Thoracic aorta (tissue), 2 donors: ENCODE measurements at places on chromosomes 2 and 18.

GRCh38 chr2:229022652-229023051, 248.4 kb downstream of the PID1 start:
- no peak for DNase-seq

GRCh38 chr2:190177249-190178040, 114.9 kb upstream of the MSTN start:
- no peak for DNase-seq

- no peak for DNase-seq
Observed at GRCh38 chr2:20048488-20049448, 2.7 kb downstream of the LAPTM4A start.

GRCh38 chr2:10220045-10220901, 82.4 kb upstream of the HPCAL1 start:
- DNase-seq: no peak

DNA sequence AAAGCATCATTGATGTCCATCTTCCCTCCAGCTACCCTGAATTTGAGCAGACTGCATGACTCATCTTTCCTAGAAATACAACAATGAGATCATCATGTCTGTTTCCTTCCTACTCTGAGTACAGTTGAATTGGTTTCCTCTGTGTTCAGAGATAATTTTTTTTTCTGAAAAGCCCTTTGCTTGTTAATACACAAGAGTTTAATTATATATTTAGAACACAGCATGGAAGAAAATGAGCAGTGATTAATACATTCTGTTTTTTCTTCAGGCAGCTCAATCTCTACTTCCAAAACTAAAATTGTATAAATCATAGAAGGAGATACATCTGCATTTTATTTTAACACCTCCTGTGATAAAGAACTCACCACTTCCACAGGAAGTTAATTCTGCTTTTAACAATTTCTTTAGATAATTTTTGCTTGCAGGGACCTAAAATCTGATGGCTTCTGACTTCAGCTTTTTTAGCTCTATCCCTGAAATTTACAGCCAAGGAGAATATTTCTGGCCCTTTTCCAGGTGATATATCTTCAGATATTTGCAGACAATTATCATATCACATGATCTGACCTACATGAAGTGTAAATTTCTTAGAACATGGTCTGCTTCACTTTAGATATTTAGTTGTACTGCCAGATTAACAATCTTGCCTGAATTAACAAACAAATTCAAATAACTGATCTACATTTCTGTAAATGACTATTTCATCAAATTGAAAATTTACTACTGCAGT, 249.0 kb downstream of the TRIB2 start:
- no peak for DNase-seq

DNA sequence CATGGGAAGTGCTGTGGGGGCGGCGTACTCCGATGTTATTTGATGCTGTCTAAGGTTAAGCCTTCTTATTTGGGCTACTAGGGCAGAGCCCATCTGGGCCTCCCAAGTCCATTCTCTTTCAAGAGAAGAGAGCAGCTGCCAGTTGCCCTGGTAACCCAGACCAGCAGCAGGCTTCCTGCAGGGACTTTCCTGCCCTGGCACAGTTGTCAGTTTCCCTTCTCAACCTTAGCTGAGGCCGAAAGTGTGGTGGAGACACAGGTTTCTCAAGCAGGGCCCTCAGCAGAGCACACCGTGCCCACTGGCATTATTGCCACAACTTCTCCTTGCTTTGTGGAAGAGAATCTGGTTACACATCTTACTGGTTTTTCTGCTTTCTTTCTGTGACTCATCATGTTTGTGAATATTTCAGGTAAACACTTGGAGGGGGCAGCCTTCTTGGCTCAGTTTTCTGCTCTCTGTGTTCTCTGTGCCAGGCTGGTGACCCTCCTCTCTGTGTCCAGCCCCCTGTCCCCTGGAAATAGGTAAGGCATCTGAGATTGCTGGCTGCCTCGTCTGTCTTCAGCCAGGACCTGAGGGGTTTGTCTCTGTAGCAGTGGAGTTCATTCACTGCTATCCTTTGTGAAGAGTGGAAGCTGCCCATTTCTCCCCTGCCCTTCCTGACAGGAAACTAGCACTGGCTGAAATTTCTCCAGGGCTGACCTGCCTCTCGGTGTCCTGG, 111.0 kb downstream of the B3GNT2 start:
- no peak for DNase-seq

GRCh38 chr2:100270381-100271146, 51.7 kb downstream of the LONRF2 start:
- no peak for DNase-seq

- no peak for DNase-seq
Observed at GRCh38 chr2:180376066-180376465, 369.0 kb upstream of the CWC22 start.

GRCh38 chr2:69995511-69995910, 34.1 kb upstream of the ASPRV1 start:
- no peak for DNase-seq

- DNase-seq: no peak
Observed at GRCh38 chr2:165450156-165450555, 19.3 kb upstream of the CSRNP3 start.

DNA sequence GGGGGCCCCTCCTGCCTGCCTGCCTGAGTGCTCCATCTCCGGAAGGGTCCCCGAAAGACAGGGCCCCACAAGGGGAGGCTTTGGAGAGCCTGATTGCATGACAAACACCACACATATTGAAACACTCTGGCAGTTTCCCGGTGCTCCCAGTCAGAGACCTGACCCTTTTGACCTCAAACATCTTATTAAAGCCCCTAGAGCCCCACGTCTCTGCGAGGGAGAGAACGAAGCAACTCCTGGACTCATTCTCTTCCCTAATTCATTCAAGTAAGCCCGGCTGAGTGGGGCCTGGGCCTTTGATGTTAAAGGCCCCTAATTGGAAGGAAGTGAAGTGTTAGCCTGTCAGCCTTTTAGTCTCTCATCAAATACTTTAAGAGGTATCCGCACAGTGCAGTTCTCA, 335.6 kb downstream of the CYRIA start:
- no peak for DNase-seq

DNA sequence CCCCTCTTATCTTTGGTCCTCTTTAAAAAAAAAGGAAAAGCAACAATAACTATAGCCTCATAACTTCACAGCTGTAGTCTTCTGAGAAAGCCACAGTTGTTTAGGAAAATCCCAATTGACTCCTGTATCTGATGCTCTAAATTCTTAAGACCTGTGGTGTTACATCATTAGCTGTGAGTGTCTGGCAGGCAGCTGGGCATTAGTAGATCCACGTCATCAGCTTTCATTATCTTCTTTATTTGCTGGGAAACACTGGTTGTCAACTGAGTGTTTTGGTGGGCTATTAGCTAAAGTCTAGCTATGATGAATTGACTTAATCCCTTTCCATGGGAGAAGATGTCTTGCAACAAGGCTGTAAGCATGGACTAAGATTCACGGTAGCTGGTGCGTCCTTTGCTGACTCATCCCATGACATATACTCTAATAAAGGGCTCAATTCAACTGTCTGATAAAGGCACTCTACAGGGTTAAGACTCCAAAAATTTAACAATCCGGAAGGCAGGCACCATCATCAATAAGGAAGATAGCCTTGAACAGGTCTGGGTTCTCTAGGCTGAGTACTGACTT, 517.2 kb downstream of the PLCL1 start:
- no peak for DNase-seq

GRCh38 chr2:162215162-162215561, 28.1 kb downstream of the FAP start:
- no peak for DNase-seq

DNA sequence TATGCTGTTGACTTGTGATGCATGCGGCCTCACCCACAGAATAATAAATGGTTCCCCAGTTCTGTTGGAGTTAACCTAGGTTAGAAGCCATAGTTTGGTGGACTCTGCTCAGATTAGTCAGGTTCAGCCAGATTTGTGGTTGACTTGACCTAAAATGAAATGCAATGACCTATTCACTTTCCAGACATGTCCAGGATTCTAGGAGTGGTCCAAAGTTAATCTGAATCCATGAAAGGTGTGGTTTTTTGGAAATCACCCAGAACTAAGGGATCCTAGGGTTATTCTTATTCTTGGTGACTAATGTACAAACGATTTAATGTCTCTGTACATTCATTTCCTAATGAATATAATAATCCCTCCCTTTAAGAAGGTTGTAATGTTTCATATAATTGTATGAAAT, 88.9 kb upstream of the RBBP8 start:
- no peak for DNase-seq

DNA sequence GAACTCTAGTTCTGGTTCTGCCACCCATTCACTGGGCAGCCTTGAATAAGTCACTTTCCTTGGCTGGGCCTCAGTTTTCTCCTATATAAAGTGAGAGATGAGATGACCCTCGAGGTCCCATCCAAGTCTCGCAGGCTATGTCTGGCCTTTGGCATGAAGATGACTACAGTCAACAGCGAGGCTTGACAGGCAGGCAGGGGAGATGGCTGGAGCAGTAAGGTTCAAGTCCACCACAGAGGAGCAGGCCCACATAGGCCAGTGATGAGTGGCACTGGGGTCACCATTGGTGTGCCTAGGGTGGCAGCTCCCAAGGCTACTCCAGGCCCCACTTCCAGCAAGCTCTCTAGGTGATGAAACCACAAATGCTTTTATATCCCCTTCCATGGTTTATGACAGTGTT, 161.4 kb downstream of the ZFP36L2 start:
- no peak for DNase-seq

GRCh38 chr2:160336105-160336504, 136.0 kb upstream of the ITGB6 start:
- no peak for DNase-seq

GRCh38 chr2:10048501-10049171, 5.3 kb downstream of the KLF11 start:
- DNase-seq: no peak

DNA sequence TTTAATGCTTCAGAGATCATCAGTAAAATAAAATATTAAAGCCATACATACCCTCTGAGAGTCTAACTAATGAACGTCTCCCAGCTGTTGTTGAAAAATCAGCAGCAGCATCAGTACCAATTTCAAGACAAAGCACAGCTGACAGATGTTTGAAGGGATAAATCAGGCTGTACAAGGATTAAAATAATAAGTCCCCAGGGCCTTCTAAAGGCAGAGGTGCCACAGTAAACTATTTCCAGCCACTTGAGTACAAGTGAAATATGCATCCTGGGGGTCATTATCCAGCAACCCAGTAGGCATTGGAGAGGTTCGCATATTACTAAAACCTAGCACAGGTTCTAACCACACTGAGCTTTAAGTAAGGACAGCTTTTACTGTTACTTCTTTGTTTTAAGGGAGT, 76.9 kb downstream of the NXPH2 start:
- DNase-seq: no peak

- no peak for DNase-seq
Observed at GRCh38 chr2:127605691-127606263, 40.2 kb upstream of the GPR17 start.

DNA sequence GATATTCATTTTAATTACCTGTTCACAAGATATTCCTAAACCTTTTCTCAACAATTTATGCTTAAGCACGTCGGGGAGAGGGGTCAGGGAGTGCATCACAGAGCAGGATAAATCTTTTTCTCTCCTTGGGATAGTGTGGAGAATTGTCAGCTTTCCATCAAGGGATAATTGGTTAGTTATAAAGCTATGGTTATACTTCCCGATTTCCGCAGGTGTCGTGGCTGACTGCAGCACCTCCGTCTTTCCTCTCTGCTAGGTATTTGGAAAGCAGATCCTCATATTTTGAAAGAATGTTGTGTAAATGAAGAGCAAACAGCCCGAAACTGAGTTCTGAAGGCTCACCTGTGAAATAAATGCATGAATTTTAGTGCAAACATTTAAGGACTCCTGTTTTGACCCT, 778 bp downstream of the DYNC2LI1 start:
- no peak for DNase-seq

- DNase-seq: no peak
Observed at GRCh38 chr18:50880119-50880465, 1.2 kb downstream of the ME2 start.

- DNase-seq: no peak
Observed at GRCh38 chr2:169452080-169452479, 27.2 kb upstream of the BBS5 start.
